ENCODE measurements at places on chromosomes 5 and 9. TPM values are rescaled to one million over a fixed set of nuclear protein-coding genes. Genes with fewer than 3 reads are reported as not detected.

DNA sequence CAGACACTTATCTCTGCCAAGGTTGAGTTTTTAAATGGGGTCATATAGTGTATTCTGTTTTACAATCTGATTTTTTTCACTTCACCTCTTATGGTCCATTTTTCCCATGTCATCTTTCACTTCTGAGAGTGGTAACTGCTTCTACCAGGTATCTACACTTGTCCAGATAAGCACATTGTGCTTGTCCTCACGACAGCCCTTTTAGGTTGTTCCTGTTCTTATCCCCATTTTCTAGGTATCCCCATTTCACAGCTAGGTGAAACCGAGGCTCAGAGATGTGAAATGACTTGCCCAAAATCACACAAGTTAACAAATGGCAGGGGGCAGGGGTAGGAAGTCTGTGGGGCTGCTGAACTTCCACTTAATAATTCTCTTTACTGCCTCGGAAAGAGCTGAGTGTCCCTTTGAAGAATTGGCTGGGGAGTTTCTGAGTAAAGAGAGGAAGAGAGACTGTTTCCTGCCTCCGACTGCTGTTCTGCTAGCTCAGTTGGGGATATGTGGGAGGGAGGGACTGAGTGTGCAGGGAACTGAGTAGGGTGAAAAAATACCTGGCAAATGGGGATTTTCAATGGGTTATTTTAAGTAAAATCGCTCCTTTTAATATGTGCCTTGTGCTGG, 255.4 kb downstream of the GRIA1 start:
- no peak for DNase-seq

- no peak for DNase-seq
These were observed 2.0 kb downstream of the PDLIM7 start for GRCh38 chr5:177495243-177496060.

DNA sequence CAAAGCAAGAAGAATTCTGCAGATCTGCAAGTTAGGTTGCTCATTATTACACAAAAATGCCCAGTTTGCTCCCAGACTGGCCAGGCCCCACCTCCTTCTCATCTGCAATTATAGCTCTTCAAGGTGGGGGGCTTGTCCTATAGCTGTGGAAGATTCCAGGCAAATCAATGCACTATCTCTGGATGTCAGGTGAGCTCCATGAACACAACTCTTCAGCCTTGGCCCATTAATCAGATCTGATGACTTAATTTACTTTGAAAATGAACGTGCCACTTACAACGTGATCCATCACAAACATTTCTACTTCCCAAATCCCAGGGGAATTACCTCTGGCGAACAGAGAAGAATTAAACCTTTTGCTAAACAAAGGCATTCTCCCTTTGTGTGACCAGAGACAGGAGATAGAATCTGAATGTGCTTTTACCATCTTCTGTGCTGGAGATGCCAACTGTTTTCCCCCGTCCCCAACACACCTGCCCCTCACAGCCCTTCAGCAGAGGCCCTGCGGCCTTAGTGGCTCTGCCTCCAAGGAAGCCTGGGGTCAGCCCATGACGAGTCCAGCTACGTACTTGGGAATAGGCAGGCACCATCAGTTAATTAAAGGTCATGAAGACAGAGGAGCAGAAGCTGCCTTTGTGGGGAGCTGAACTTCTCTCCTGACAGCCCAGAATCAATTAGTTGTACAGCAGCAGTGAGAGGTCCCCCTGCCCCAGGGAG, 60.5 kb downstream of the SNX18 start:
- no peak for DNase-seq

GRCh38 chr5:39691993-39692392, 267.2 kb upstream of the DAB2 start:
- no peak for DNase-seq

DNA sequence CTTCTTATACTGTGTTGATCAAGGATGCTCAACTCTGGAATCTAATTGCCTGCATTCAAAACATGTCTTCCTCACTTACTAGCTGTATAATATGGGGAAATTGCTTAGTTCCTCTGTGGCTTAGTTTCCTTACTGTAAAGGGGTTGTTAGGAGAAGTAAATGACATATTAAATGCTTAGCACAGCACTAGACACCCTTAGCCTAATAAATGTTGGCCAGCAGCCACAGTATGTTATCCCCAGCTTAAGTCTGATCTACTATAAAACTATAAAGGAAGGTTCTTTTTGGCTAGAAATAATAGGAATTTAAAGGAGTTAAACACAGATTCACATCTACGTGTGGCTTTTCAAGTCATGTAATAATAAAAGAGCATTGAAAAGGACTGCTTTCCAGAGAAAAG, 232.4 kb downstream of the PCSK1 start:
- DNase-seq: no peak

DNA sequence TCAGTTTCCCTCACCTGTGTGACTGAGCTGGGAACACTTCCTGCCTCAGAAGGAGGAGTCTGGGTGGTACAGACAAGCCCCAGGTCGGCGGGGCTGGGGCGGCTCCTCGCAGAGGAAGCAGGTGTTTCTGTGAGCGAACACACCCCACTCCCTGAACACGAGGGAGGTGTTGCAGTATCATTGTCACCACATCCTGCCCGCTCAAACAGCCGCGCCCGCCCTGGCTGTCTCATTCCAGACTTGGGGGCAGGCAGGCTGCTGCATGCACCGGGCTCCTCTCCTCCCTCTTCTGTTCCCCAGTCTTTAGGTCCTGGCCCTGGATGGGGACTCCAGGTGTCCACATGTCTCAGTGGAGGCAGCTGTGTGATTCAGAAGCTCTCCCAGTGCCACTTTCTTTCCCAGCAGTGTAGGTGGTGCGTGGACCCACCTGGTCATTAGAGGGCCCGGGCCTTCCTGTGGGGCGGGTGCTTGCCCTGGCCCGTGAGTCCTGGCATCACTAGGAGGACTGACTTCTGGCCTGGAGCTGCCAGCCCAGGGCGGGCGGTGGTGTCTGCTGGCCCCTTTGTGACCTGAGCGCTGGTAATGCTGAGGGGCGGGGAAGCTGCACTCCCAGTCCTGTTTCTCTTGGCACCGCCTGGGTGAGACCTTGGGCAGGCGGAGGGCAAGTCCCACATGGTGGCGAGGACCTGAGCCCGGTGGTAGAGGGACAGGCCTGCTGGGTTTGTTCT, 18.3 kb upstream of the PHYHD1 start:
- DNase-seq: no peak

DNA sequence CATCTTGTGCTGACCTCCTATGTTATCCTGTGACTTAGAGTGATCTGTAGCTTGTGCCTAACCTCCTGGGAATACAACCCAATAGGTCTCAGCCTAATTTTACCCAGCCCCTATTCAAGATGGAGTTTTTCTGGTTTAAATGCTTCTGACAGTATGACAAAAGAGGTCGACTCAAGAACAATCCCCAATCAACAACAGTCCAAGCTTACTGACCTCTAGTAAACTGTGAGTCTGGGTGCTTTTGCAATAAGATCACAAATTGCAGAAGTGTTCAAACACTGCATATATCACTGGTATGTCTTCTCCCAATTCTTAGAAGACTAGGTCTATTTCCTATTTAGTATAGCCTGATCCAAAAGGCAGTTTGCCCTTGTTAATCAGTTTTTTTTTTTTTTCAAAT, 323.5 kb upstream of the PTGER4 start:
- no peak for DNase-seq

DNA sequence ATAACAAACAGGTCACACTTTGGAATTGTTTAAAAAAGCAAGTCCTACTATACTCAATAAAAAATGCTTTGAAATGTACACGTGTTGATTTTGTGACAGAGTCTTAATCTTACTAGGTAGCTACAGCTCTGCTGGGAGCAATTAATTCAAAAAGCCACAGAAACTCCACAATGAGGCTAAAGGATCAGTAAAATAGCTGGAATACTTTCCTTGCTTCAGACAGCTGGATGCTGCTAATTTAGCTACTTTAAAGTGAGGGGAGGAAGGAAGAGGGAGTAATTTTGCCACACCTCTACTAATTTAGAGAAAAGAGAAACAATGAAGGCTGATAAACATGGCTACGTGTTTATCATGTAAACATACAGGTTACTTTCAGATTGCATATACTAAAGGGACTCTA, 927.6 kb upstream of the DMAC1 start:
- no peak for DNase-seq

DNA sequence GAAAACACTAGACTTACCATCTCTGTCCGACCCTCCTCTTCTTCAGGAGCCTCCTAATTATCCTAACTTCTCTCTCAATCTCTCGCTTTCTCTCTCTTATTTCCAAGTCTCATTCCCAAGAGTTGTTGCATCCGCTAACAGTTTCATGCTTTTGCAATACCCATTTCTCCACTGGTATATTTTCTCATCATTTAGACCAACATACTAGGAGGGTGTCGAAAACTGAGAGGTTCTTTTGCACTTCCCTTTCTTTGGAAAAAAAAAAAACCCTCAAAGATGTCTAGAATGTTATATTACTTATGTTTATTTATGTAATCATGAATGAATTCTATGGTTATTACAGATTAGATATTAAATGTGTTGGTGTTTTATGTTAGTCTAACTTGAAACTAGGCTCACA, 35.9 kb downstream of the SPZ1 start:
- no peak for DNase-seq

DNA sequence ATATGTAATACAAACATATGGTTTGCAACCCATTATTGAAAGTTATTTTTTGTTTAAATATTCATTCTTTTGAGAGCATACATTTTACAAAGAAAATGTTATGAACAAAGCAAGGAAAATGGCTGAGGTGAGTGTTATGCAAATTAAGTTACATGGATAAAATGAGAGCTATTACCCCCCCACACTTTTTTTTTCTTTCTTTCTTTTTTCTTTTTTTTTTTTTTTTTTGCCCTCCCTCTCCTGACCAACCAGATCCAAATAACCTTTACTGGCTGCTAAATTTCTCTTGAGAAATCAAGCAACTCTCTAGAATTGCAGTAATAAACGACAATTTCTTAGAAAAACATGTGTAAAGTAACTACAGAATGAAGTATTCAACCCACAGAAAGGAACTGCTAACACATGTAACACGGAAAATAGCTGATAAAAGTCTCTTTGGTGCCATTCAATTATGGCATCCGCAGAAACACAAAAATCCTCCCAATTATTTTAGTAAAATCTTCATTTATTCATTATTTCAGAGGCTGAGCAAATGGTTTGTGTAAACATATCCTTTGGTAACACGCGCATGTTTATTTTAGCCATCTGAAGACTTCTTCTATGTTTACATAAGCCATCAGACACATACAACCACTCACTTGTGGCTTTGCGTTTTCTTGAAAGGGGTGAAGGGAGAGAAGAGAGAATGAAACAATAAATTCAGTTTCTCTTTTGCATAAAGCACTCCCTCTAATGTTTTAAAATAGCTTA, 216.1 kb downstream of the NFIB start:
- DNase-seq: no peak

GRCh38 chr5:175657593-175658271, at the start of gene HRH2:
TSS of gene HRH2 (plus strand) at chr5:175658071. CDS start at chr5:175683234, 25,163 bp downstream.
- peak; percentile 56 for DNase-seq

DNA sequence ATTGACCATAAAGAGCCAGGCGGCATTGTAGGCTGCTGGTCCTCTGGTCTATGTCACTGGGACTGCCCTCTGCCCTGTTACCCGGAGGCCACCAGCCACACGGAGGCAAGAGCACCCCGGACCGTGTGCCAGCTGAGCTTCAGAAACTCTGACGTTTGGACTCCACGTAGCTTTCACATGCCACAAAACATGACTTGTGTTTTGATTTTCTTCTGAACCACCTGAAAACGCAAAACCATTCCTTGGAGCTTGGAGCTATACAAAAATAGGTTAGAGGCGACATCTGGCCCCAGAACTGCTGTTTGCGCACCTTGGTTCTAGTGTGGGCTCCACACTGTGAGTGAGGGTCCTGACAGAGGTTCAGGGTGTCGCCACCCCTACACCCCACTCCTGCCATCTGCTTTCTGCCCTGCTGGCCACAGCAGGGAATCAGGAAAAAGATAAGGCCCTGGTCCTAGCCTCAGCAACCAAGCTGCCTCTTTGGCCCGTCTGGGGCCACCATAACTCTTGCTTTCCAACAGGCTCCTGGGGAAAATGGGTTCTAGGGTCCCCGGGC, 151.3 kb upstream of the IRX2 start:
- DNase-seq: no peak

DNA sequence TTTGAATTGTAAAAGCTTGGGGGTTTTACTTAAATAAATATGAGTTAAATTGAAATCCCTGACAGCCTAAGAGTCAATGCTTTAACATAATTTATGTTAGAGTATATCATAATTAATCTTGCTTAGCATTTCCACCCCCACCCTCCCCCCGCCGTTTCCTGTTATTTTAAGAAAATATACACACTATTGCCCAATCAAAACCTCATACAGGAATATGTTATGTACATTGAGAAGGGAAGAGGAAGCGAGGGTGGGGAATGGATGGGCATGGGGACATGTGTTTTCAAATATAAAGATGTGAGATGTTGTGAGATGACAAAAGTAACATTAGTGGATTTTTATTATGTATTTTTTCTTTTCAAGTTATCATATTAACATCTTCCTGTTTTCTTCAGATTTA, 561.1 kb upstream of the MEF2C start:
- no peak for DNase-seq

DNA sequence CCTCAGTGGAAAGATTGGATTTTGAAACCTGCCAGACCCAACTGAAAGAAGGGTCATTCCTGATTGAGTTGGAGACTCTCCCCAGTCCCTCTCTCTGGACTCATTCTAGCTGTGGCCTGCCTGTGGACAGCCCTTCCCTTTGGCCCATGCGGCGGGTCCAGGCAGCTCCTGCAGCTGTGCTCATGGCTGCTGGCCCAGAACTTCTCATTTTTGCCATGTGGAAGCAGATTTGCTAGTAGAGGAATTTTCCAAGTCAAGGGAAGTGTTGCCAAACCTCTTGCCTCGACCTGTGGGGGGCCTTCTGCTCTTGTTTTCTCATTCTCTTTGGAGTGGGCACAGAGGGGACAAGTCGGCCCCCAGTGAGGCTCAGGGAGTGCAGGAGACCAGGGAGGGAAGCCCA, 89.2 kb downstream of the ANKRD33B start:
- no peak for DNase-seq

DNA sequence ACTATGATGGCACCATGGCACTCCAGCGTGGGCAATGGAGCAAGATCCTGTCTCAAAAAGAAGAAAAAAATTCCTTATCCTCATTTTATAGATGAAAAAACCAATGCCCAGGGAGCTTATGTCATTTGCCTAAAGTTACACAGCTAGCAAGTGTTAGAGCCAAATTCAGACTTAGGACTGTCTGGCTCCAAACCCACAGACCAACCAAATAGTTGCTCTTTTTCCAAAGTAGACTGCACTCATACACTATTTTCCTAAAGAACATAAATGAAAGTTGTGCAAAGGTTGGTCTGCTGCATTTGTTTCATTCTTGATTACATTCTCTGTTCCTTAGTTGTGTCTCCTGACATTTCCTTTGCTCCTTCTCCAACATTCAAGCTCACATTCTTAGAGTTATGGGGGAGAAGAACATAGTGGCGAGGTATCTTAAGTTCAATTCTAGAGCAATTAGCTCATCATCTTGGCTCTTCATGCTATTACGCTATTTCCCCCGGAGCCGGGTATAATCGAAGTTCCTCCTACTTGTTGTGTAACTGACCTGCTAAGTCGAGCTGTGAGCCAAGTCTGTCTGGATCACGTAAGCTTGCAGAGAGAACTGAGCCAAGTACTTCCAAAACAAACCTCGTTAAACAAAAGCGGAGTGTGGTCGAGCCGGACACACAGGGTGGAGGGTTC, 138.3 kb downstream of the RFK start:
- peak; percentile 12 for DNase-seq

Gene PRELID2
- total RNA-seq: 25.7 TPM

Gene FOXD4L5
- under 0.01 TPM for total RNA-seq

Gene CXCL14
- 7.7 TPM for total RNA-seq

Gene ADRB2
- 0.82 TPM for total RNA-seq

Gene PTPRD
- total RNA-seq: 191 TPM

Gene SH2D3C
- 6.1 TPM for total RNA-seq

Gene PCDHGA5
- 5.7 TPM for total RNA-seq

Gene ADRA1B
- total RNA-seq: 1.2 TPM

Gene IRX2
- total RNA-seq: under 0.01 TPM

Gene FKTN
- total RNA-seq: 21.2 TPM

Gene CCNI2
- 1.6 TPM for total RNA-seq

All from frontal cortex (tissue), 4 donors.